ENCODE measurements at places on chromosomes 7 and 10.

DNA sequence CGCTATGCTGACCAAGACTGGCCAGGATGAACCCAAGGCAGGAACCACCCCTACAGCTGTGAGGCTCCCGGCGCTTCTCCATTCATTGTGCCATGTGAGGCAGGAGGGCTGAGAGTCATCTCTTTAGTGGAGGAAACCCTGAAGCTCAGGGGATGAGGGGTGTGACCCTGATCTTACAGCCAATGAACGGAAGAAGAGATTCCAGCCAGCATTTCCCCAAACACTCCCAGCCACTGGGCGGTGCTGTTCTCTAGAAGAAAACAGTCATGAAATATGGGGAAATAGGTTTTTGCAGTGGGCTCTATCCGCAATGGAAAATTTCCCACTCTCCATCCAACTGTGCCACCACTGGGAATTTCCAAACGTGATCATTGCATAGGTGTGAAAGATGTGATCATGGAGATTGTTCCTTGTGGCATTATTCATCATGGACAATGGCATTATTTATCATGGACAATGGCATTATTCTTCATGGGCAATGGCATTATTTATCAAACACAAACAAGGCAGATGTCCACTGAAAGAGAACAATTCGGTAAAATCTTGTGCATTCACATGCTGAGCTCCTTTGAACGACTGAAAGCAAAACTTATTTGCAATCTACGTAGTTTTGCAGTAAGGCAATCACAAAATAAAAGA, 14.0 kb upstream of the SLC18A2 start:
- no peak for DNase-seq

DNA sequence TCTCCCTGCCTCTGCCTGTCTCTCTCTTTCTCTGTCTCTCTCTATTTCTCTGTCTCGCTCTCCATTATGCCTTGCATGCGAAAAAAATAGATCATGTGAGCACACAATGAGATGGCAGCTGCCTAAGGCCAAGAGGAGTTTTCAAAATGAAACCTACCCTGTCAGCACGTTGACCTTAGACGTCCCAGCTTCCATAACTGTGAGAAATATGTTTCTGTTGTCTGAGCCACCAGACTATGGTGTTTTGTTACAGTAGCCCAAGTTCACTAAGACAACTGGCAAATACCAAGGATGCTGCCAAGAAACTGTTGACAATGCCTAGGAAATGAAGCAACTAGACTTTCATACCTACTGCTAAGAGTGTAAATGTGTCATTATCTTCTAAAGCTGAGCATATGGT, 70.6 kb upstream of the PLXDC2 start:
- no peak for DNase-seq

- DNase-seq: no peak
These were observed 256.2 kb downstream of the SDHAF3 start for GRCh38 chr7:97373736-97374135.

GRCh38 chr10:63083904-63084689, 49.0 kb upstream of the NRBF2 start:
- peak; percentile 31 for DNase-seq

DNA sequence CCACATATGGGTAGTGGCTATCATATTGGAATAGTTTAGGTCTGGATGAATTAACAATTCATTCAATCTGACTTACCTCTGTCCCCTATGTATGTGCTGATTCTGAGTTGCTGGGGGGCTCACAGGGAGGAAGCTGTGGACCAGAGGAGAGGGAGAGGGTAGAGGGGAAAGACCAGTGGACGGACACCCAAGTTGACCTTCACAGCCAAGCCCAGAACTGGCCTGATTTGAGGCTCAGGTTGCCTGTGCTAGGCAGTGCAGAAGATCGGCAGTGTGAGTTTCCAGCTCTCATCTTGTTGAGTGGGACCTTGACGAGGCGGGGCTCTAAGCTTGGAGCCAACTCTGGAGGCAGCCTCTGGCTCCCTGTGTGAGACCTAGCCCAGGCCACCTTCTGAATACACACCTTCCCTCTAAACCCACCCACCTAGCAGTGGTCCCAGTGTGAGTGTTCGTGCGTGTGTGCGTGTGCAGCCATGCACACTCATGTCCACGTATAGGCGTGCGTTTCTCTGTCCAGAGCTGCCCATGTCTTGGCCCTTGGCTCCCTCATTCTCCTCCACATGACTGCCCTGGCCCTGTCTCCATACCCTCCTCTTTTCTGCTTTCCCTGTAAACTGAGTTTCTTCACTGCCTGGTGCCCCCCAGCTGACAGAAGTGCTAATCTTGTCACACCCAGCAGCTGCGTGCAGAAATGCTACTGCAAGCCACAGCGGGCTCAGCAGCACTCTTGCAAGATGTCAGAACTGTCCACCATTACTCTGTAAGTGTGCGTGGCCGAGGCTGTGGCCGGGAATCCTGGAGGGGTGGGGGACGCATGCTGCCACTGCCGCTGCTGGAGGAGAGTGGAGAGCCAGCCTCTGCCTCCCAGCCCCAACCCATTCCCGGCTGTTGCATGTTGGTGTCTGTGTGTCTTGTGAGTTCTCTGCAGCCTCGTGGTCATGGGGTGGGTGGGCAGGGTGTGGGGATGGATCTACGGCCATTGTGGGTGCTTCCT, 47.6 kb downstream of the ADCYAP1R1 start:
- DNase-seq: no peak

DNA sequence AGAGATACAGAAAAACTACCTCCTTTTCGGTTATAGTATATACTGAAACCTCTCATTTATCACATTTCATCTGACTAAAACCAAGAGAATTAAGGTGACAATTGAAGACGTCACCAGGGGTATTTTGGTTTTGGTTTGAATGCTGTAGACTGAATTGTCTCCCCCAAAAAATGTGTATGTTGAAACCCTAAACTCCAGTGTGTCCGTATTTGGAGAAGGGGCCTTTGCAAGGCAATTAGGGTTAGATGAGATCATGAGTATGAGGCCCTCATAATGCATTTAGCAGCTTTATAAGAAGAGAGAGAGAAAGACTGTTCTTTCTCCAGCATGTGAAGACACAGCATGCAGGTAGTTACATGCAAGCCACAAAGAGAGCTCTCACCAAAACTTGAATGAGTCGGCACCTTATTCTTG, 59.5 kb downstream of the CACNA2D1 start:
- DNase-seq: no peak

DNA sequence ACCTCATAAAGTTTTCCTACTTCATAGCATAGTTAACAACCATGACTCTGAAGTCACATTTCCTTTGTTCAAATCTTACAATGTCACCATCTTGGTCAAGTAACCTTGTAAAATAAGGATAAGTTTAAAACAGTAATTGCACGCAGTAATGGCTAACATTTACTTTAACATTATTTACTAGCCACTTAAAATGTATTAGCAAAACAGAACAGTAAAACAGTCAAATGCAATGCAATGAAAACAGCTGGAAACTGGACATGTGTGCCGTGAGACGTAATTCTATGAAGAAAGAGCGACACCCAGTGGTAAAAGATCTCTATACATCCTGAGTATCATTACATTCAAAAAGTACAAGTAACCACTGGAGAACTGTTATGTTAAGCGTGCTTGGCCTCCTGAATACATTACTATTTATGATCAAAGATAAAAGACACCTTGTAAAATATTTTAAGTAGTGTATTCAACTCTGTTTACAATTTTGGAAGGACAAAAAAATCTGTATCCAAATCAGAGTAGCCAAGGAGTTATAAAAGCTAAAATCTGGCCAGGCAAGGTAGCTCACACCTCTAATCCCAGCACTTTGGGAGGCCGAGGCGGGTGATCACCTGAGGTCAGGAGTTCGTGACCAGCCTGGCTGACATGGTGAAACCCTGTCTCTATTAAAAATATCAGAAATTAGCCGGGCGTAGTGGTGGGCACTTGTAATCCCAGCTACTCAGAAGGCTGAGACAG, 27.2 kb downstream of the ATE1 start:
- no peak for DNase-seq

DNA sequence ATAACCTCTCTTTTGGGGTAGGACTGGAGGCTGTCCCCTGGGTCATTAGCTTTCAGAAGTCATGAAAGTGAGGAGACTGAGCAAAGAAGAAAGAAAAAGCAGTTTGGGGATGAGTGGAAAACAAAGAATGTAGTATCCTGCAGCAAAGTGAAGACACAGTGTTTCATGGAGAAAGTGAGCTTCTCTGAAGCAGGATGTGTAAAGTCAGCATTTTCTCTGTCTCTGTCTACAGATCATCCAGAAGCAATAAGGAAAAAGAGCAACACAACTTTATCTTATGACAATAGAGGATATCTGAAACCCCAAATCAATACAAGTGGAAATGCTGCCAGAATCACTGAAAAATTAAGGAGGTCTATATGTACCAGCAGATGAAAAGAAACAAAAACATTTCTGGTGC, 28.4 kb upstream of the ZNF248 start:
- DNase-seq: no peak

DNA sequence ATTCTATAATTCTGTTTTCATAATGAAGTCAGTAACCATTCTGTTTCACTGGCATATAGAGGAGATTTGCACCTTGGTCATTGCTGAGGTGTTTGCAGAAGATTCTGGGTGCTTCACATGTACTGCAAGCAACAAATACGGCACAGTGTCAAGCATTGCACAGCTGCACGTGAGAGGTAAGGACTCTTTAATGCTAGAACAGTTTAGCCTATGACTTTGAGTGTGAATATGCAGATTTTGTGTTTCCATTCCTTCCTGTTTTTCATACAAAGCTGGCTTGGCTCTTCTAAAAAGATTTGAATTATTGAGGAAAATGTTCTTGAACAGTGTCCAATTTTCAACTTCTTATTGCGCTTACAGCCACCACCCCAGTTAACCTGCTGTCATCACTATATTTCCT, 56.4 kb downstream of the MYPN start:
- DNase-seq: no peak

DNA sequence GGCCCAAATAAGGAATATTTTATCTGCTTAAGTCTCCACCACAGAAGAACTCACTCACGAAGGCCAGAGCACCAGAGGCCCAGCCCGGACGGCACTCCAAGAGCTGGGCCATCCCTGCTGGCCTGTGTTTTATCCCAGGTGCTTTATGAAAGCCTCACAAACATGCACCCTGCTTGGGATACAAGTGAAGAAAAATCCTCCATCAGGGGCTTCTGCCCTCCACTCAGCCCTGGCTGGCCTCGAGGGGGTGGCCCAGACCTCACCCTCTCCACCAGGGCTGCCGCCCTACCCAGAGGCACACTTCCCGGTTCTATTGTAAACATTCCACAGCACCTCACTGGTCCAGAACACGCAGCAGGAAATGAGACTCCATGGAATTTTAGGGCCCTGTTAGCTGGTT, 19.8 kb upstream of the DNAAF5 start:
- DNase-seq: no peak

- no peak for DNase-seq
These were observed 78.7 kb upstream of the EN2 start for GRCh38 chr7:155378959-155379871.

DNA sequence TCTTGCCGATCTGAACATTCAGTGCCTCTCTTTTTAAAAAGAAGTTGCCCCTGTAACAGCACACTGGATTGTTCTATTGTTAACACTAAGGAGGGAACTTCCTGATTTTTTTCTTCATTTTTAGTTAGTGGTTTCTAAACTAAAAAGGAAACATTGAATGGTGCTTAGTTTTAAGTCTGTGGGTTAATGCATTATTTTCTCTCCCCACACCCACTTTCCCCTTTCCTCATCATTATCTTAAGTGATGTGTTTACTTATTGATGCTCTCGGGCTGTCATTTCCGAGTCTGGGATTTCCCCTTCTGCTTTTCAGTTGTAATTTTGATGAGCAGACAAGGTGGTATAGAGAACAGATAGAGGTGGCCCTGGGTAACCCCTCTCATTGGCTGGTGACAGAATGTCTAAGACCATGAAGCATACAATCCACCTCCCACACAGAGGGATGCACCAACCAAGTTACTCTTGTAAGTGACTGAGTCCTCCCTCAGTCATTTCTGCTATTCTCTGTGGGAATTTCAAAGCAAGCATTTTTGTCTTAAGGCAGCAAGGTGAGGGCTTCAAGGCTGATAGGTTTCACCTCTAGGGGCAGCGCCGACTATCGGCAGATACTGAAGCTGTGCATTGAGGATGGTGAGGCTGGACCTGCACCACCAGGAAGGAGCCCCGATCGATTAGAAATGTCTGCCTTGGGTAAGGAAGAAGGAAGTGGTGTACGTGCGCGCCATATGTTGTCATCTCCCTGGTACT, 49.5 kb downstream of the CHN2 start:
- no peak for DNase-seq

DNA sequence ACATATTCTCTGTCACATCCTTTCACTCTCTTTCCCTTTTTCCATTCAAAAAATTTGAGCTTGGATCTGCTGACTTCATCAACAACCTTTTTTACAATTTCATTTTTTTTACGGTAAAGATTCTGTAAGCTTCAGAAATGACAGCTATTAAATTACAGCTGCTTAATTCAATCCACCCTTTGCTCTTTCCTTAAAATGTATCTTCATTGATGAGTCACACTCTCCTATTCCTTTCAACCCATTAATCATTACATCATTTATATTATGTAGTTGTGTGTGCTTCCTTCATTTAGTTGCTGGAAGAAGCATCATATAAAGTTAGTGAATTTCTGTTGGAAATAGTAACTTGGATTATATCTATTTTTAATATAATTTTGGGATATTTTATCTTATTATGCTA, 67.1 kb upstream of the MAGI2 start:
- DNase-seq: no peak

GRCh38 chr7:144873316-144873845, 37.5 kb upstream of the TPK1 start:
- DNase-seq: no peak

DNA sequence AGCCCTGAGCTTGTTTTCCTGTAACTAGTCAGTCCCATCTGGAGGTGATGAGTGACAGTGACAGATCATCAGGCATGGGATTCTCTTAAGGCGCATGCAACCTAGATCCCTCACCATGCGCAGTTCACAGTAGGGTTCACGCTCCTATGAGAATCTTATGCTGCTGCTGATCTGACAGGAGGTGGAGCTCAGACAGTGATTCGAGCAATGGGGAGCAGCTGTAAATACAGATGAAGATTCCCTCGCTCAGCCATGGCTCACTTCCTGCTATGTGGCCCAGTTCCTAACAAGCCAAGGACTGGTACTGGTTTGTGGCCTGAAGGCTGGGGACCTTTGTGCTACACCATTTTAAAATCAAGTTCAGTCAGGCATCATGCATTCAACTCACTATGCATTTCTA, 221.7 kb downstream of the KIAA1217 start:
- no peak for DNase-seq

DNA sequence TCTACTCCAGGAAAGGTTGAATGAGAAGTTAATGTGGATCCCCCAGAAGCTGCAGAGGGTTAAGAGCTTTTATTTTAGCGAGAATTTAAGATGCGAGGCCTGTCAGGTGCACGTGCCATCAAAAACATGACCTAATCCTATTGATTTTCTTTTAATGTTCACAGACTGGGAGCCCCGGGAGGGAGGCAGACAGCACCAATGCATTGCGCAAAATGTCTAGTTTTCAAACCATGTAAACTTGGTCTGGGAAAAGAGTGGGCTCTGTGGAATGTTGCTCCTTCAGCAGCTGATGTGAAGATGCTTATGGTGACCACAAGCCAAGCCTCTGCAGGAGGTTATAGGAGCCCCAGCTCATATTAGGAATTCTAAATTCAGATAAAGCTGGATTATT, 172.0 kb upstream of the ITGB1 start:
- no peak for DNase-seq

GRCh38 chr7:16558761-16559302, 32.2 kb downstream of the LRRC72 start:
- no peak for DNase-seq

- DNase-seq: no peak
These were observed 134.4 kb upstream of the UNC5B start for GRCh38 chr10:71077796-71078453.

GRCh38 chr10:104277785-104278184, 8.8 kb downstream of the GSTO2 start:
- no peak for DNase-seq

- no peak for DNase-seq
These were observed 128.8 kb upstream of the FZD8 start for GRCh38 chr10:35770817-35771355.

All from amygdala (tissue), 56 donors.